Stimulated activated naive CD4-positive, alpha-beta T cell treated with Interleukin-2 at 50 U/mL for 16 hours (primary cell): ENCODE measurements at places on chromosomes 12 and 14.

GRCh38 chr12:70487440-70487839 is 121.3 kb downstream of the KCNMB4 start:
- no peak for DNase-seq

GRCh38 chr12:1808798-1809480 is 11.4 kb upstream of the LRTM2 start:
- peak; percentile 12 for DNase-seq

- DNase-seq = no peak
Observed at GRCh38 chr12:1972260-1972659, 32.0 kb downstream of the DCP1B start.

- no peak for DNase-seq
Observed at GRCh38 chr12:93154753-93155480, 222.8 kb upstream of the NUDT4 start.

DNA sequence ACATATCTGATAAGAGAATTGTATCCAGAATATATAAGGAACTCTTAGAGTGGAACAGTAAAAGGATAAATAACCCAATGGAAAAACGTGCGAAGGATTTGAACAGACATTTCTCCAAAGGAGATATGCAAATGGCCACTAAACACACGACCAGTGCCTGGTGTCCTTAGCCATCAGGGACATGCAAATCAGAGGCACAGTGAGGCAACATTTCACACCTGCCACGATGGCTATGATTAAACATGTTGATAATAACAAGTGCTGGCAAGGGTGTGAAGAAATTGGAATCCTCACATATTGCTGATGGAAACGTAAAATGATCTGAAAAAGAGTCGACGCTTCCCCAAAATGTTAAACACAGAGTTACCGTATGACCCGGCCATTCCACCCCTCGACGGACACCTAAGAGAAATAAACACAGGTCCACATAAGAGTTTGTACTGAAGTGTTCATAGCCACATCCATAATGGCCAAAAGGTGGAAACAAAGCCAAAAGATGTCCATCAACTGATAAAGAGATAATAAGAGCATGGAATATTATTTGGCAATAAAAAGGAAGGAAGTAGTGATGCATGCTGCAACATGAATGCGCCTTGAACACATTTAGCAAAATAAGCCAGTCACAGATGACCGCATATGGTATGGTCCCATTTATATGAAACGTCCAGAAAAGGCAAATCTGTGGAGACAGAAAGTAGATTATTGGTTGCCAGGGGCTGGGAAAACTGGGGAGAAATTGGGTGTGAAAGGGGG is 6.3 kb upstream of the TMEM121 start:
- DNase-seq = no peak

DNA sequence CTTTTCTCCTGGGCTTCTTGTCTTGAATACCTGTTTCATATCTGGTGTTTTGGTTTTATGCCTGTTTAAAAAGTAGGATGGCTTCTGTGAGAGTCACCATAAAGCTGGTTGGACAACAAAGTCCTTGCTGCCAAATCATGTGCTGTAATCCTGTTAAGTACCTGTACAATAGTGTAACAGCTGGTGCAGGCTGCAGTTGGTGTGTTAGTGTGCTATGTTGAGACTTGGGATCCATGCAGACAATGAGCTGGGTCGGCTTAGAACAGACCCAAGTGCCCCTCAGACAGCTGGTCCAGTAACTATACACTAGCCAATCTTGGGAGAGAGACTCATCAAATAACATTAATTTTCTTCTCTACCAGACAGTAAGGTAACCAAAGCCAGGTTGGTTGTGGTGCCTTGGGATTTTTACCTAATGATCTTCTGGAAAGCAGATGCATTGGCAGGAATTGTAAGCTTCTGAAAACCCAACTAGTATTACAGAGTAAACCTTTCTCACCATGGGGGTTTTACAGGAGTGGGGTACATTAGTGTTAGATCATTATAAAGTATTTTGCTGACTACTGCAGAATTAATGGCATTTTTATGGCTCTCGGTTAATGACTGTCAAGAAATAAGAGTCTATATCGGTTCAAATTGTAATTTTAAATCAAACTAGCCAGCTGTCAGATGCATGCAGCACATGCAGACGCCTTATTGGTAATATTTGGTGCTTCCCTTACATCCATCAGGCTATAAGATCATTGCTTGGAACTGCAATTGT is 231.2 kb downstream of the PDZRN4 start:
- no peak for DNase-seq

GRCh38 chr12:2739832-2740641 is 54.7 kb upstream of the FKBP4 start:
- DNase-seq = no peak

DNA sequence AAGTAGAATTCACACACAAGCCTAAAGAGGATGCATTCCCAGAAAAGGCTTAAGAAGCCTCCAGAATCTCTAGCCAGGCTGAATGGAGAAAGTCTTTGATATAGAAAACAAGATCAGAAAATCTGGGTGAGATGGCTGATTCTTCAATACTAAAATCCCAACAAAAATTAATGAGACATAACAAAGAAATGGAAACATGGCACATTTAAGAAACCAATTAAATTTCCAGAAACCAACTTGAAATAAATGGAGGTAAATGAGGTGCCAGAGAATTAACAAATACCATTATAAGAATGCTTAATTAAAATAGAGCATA is 51.9 kb downstream of the CPSF6 start:
- DNase-seq = no peak

DNA sequence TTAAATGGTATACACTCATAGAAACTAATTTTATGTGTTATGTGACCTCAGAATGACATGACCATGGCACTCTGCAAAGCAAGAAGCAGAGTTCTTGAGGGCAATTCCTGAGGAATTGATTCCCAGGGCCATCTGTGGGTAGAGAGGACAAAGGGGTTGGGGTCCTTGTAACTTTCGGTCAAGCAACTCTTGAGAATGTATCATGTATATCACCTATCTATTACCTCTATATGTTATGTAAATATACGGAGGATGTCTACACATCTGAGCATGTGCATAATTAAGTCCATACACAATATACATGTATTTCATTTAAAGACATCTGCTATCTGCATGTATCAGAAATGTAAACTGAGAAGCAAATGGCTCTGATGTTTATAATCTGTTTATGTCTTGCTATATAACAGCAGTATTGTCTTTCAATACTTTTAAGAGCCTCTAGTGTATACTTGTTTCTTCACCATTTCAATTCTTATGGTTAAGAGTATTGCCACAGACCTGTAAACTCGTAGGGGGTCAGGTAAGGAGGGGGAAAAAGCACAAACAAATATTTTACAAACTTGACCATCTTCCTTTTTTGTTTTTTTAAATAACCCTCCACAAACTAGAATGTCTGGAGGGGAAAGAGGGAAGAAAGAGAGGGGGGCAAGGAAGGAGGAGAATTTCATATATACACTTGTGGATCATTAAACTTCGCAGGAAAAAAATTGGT is 4.5 kb downstream of the FOXA1 start:
- DNase-seq = no peak

GRCh38 chr12:2649201-2650030 is 145.4 kb upstream of the FKBP4 start:
- no peak for DNase-seq

- DNase-seq = peak; percentile 79
Observed at GRCh38 chr12:57741844-57742738, 2.7 kb upstream of the TSPAN31 start.

- DNase-seq = no peak
Observed at GRCh38 chr12:10165421-10165820, 6.5 kb downstream of the OLR1 start.

- no peak for DNase-seq
Observed at GRCh38 chr14:32202491-32202997, 525 bp downstream of the RNU6-8 start.

- DNase-seq = no peak
Observed at GRCh38 chr12:26334621-26335124, 139.3 kb downstream of the SSPN start.

- no peak for DNase-seq
Observed at GRCh38 chr12:115135800-115136211, 451.8 kb upstream of the TBX3 start.

DNA sequence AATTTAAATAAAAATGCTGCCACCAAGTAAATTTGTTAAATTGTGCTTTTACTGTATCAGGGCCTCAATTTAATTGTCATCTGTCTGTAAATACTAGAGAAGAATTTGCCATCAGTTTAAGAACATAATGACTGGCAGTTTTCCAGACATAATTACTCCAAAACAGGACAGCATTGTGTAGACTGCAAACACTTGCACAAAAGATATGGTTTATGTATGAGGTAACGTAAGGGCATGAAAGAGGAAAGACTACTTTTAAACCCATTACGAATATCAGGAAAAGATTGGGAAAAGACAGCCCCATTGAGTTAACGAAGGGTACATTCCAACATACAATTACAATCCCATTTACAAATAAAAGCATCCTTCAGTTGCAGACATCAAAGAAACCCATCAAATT is 59.8 kb upstream of the KRR1 start:
- no peak for DNase-seq

DNA sequence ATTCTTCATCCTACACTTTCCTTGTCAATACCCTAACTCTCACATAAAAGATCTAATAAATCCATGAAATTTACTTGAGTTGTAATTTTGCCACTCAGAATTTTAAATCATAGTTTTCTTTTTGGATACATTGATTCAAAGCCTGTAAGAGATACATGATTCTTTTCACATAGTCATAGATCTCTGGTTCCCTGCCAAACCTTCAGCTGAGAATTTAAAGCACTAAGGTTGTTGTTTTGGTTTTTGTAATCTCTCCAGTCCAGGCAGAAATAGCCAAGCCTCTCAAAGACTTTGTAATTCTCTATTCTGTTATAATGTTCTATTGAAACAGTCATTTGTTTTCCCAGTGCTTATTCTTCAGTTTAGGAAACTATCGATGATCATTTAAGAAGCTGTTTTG is 273.9 kb downstream of the TRHDE start:
- no peak for DNase-seq

DNA sequence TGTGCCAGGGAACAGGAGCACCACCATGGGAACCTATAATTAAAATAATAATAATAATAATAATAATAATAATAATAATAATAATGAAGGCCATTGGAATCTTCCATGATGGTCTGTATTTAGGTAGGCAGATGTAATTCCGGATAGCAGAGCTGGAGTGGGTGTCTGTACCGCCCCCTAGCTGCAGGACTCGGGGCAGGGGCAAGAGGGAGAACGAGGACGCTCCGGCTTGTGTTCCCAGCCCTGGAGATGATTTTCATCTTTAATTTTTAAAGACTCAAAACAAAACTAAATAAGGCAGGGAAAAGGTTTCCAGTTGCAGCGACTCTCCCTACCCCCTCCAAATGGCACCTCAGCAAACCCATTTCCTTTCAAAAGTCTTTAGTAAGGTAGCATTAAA is 501.1 kb downstream of the VRK1 start:
- DNase-seq = no peak

DNA sequence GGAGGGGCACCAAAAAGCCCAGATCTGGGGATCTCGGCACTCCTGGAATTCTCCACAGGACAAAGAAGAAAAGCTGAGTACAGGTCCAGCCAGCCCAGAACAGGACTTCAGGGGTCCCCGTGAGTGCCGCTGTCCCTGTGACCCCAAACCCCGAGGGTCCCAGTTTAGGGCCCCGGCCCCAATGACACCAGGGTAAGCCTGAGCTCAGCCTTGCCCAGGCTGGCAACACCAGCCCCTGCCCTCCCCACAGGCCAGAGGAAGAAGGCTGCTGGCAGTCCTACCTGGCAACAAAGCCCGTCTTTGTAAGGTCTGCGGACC is 1.8 kb downstream of the CDK2AP1 start:
- no peak for DNase-seq

DNA sequence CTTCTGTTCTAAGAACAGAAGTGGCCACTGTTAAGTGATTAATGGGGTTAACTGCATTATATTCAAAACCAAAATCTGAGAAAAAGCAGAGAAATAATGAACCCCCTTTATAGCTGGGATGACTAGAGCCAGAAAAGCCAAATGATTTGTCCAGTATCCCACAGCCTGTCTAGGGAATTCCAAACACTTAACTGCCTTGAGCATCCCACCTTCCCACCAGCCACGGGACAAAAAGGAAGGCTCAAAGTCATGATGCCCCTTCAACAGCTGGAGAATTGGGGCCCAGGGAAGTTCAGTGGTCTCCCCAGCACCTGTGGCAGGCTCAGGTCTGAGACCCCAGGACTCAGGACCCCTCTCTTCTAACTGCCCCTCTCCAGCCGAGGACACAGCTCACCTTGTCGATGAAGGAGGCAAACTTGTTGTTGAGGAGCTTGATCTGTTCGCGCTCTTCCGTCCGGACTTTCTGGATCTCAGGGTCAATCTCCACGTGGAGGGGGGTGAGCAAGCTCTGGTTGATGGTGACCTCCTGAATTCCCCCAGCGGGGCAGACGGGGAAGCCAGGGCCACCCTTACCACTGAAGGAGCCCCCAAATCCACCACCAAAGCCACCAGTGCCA is 605 bp downstream of the KRT4 start:
- no peak for DNase-seq

- DNase-seq = no peak
Observed at GRCh38 chr14:33347796-33348195, 409.1 kb downstream of the NPAS3 start.

DNA sequence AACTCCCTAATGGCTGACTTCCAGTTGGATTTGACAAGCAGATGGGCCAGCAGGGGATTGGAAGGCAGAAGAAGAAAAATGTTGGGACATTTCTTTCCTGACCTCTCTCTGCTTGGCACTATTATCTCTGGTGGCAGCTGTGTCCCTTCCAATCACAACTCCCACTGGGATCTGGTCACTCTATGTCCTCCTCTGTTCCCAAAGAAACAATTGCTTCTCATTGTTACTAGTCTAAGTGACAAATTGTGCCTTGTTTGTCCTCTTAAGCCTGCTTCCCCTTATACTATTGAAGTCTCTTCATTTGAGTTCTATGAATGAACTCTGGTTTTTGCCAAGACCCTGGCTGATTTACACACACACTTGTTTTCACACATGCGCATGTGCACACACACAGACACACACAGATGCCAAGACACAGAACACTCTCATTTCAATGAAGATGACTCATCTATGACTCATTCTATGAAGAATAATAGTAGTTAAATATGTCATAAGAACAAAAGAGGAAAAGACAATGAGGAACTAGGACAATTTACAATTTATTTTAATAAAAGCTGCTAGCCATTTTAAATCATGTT is 83.0 kb upstream of the FAR2 start:
- DNase-seq = no peak

DNA sequence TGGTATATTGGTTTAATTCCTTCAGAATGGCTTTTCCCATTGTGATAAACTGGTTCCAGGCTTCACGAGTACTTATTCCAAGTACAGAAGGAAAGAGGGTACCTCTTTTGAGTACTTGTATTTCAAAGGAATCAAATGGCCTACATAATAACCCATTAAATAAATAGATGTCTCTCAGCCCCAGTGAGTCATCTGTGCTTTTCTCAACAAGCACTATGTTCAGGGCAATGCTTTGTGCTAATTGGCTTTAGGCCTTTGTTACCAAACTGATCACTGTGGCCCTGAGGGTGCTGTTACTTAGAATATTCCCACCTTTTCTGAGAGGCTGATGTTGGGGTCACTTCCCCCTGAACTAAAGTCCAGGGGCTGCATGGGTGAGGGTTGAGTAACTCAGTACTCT is 107.1 kb downstream of the LRRK2 start:
- DNase-seq = no peak

GRCh38 chr12:123519141-123520001 is 14.1 kb downstream of the RILPL1 start:
- DNase-seq = no peak
